ENCODE measurements at places on chromosomes 4 and X.

GRCh38 chr4:150038335-150039076 is 39.7 kb upstream of the DCLK2 start:
- DNase-seq = no peak

GRCh38 chr4:2269206-2269531 is 7.3 kb upstream of the MXD4 start:
- no peak for DNase-seq

DNA sequence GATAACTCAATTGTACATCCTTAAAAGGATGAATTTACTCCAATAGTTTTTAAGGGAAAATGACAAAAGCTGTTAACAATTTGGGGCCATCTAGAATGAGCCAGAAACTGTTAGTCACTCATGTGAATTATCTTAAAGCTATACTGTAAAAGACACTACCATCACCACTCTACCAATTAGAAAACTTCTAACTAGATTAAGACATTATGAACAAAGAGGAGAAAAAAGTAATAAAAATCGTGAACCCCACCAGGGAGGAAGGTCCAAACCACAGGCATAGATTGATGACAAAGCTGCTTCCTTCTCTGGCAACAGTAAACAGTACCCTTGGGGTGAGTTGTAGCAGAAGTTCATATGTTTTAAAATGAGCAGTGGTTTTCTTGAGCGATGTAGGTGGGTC is 106.1 kb downstream of the PDGFC start:
- no peak for DNase-seq

DNA sequence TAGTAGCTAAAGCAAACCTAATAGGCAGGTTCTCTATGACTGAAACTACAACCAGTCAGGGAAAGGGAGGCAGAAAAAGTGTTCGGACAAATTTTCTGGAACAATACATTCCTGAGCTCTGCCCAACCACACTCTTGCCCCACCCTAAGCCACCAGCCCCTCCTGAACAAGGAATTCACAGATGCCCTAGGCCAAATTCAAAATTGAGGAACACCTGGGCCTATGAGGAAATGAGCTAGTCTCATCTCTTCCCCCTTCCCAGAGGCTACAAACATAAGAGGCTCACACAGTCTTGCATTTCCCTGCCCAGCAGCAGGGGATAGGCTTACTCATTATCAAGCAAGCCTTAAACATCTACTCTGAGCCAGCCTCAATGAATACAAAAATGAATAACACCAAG is 284.7 kb downstream of the ZNF674 start:
- no peak for DNase-seq

DNA sequence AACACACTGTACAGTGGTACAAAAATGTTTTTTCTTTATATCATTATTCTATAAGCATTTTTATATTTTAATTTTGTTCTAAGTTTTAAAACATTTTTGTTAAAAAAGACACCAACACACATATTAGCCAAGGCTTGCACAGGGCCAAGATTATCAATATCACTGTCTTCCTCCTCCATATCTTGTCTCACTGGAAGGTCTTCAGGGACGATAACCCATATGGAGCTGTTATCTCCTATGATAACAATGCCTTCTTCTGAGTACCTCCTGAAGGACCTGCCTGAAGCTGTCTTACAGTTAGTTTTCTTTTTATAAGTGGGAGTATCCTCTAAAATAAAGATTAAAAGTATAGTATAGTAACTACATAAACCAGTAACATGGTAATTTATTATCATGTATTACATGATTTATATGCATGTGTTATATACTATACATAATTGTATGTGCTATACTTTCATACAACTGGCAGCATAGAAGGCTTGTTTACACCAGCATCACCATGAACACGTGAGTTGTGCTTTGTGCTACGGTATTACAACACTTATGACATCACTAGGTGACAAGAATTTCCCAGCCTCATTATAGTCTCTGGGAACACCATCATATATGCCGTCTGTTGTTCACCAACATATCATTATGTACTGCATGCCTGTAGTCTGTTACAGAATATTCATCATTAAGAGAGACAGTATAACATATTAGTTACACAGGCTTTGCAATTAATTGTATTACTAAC is 90.7 kb downstream of the WDFY3 start:
- no peak for DNase-seq

GRCh38 chrX:48196745-48197201 is at the start of gene SSX5:
TSS of gene SSX5 (minus strand) at chrX:48196795. CDS start at chrX:48195358, 1,437 bp downstream.
- DNase-seq = no peak

DNA sequence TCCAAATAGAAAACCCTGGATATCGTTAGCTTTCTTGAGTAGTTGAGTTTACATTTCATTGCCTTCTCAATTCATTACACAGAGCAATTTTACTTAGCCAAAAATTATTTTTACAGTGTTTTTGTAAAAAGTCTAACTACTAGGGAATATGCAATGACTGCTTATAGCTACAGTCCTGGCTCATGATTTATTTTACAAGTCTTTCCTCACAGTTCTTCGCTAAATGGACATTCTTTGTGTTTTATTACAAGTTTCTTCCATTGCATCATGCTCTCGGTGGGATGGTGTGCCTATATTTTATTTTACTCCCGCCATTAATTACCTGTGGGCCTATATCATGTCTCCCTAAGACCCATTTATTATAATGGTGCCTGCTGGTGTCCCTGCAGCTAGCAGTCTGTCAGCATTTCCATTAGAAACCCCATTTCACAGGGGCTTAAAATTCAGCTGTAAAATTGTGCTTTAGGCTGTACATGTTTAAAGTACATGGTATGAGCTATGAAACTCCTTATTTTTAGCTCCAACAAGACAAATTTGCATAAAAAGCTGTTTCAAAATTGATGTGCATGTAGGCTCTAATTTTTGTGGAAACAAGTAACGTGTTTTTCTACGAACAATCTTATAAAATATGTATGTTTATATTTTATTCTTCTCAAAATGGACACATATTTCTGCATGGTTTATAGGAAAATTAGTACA is 227.4 kb downstream of the SLC7A11 start:
- no peak for DNase-seq

DNA sequence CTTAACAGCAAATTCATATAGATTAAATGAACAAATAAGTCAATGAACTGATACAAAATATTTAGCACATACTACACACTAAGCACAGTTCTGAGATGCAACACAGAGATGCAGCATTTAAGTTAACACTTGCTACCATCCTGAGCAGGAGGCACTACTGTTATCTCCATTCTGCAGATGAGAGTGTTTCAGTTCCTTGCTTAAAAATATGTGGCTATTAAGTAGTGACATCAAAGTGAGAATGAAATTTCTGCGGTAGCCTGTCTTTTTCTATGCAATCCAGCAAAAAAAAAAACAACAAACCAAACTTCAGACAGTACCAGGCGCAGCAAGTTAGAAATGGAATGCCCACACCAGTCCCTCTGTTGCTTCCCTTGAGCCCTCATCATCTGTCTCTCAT is 90.8 kb downstream of the SHISA3 start:
- no peak for DNase-seq

DNA sequence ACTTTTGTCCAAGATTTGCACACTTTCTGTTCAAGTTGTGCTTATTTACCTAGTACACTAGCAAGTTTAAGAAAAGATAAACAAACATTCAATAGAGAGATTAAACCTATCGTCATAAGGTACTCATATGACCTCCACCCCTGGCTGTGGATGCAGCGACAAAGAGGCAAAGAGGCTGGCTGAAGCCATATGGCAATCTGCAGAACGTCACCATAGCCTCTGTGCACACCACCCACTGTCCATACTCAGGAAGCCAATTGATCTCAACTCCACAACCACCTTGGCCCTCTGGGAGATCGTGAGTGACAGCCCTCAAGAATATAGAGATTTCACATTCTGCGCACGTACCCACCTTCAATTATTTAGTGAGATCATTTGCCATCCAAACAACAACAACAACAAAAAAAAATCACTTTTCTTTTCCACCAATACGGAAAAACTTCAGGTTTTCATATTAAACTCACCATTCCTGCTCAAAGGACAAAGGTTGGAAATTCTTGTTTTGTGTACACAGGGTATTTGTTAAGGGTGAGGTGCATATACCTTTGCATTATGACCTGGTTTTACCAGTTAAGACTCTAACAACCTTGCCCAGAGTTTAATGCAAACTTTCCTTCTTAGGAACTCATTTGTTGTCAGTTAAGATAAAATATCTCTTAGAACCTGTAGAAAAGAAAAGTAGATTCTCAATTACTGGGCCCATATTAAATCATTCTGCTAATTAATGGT is 243.0 kb upstream of the FSTL5 start:
- DNase-seq = no peak

- DNase-seq = no peak
Measured at GRCh38 chr4:94489098-94489497, 37.4 kb downstream of the PDLIM5 start.

- no peak for DNase-seq
Measured at GRCh38 chr4:84224522-84224921, 274.6 kb downstream of the NKX6-1 start.

DNA sequence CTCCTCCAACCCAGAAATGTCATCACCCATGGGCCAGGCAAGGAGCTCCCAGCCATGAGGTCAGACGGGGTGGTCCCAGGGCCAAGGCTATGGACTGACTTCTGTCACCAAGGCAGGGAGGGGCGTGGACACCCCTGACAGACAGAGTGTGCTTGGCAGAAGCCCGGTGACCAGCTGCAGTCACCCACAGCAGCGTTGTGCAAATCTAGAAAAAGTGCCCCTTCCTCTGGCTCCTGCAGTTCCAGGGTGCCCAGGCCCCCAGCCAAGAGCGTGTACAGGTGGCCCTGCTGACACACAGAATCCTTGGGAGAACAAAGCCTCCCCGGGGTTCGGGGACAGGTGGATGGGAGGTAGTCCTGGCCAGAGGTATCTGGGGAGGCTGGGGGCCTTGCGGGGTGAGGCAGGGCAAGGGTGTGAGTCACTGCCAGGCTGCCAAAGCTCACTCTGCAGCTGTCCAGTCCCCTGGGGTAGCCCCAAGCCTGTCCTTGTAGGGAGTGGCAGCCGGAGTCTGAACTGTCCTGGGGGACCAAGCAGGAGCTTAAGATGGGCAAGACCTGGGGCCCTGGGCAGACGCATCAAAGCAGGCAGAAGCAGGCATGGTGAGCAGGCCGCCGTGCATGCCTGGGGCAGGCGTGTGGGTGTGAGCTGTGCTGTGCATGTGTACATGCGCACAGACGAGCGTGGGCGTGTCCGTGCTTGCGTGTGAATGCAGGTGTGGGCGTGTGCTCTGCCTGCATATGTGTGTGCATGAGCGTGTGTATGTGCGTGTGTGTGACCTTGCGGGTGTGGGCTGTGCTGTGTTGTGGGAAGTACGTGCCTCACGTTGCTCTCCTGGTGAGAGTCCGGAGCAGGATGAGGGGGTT is 3.3 kb downstream of the MYL5 start:
- DNase-seq = no peak

- no peak for DNase-seq
Measured at GRCh38 chr4:25911356-25911755, 2.7 kb upstream of the SMIM20 start.

- no peak for DNase-seq
Measured at GRCh38 chrX:73767017-73767416, 204.0 kb downstream of the CHIC1 start.

GRCh38 chrX:11566173-11566572 is 99.5 kb downstream of the ARHGAP6 start:
- DNase-seq = no peak

GRCh38 chrX:65999563-66000148 is 40.2 kb downstream of the VSIG4 start:
- no peak for DNase-seq

DNA sequence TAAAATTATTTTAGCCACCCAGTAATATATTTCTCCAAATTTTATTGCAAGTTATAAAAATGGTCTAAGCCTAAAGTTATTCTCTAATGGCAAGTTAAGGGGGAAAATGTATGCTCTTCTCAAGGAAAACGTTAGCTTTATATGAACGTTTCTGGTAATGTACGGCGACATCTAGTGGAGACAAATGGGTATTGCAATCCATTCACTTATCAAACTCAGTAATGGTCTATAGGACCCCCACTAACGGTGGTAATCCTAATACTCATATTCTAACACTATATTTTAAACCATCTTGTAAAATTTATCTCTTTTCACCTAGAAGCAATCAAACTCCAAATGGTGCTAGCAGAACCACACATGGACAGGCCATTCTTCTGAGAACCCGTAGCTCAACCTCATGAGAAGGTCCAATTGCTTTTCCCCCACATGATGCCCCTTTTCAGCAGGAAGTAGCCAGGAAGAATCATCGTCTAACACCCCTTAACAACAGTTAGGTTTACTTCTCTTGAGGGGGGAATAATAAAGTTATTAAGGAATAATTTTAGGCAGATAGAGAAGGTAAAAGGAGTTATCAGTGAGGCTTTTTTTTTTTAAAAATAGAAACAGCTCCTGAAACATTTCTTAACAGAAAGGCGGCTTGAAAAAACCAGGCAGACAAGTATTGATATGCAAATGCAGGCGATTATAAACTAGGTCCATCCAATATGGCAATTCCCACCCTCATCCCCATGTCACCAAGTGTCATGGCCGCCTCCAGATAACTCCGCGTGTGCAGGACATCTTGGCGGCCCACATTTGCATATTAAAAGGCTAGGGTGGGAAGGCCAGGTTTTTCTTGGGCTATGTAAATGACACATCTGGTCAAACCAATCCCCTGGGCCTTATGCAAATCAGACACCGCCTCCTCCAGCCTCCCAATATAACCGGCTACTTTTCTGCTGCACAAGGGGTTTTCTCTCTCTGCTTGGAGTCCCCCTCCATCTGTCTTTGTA is 35.0 kb downstream of the NUDT11 start:
- no peak for DNase-seq
